ENCODE measurements at places on chromosomes 4 and X.

DNA sequence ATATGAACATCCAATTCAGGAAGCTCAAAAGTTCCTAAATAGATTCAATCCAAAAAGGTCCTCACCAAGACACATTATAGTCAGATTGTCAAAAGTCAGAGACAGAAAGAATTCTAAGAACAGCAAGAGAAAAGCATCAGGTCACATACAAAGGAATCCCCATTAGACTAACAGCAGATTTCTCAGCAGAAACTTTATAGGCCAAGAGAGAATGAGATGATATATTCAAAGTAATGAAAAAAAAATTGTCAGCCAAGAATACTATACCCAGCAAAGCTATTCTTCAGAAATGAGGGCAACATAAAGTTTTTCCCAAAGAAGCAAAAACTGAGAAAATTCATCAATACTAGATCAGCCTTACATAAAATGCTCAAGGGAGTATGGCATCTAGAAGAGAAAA is 106.6 kb upstream of the SH3RF1 start:
- DNase-seq = no peak

- DNase-seq = no peak
Measured at GRCh38 chrX:125577479-125577878, 257.8 kb downstream of the TEX13C start.

- peak; percentile 38 for DNase-seq
Measured at GRCh38 chr4:60992037-60992436, 208.1 kb upstream of the ADGRL3 start.

- DNase-seq = no peak
Measured at GRCh38 chrX:129998021-129998420, 15.6 kb downstream of the BCORL1 start.

DNA sequence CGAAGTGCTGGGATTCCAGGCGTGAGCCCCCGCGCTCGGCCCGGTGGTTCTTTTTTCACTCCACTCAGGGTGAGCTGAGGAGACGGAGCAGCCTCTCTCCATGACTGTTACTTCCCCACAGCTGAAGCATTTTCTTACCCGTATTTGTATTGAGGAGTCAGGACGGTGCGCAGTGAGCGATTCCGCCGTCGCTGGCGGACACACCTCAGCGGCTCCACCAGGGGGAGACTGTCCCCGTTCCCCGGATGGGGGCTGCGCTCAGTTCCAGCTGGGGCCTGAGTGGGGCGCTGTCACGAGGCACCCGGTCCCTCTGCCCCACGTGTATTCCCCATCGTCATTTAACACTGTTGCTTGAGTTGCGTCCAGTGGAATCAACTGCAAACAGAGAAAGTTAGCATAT is 844.0 kb upstream of the FRG1 start:
- DNase-seq = no peak

- no peak for DNase-seq
Measured at GRCh38 chr4:38094419-38094818, 134.2 kb downstream of the PTTG2 start.

GRCh38 chr4:44147571-44148075 is 301.0 kb downstream of the KCTD8 start:
- no peak for DNase-seq

DNA sequence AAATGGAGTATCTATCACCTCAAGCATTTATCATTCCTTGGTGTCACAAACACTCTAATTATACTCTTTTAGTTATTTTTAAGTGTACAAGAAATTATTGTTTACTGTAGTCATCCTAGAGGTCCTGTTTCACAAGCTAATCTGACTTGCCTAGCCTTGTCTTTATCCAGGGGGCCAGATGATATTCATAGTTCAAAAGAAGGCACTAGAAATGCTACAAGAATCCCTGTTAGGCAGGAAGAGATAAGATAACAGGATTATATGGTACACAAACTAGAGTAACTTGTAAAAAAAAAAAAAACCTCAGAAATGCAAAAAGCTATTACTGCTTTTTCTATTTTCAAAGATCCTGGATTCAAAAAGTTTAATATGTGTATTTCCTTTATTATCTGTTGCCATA is 95.8 kb downstream of the MBNL3 start:
- DNase-seq = no peak

DNA sequence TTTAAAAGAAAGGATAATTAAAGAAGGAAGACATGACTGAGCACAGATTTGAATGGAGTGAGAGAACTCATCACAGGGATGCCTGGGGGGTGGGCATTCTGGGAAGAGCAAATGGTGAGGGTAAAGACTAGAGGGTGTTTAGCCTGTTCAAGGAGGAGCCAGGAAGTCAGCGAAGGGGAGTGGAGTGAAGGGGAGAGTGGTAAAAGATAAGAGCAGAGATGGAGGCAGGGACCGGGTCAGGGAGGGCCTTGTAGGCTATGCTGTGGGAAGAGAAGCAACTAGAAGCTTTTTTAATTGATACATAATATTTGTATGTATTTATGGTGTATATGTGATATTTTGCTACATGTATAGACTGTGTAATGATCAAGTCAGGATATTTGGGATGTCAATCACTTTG is 2.2 kb upstream of the VGLL1 start:
- DNase-seq = no peak

DNA sequence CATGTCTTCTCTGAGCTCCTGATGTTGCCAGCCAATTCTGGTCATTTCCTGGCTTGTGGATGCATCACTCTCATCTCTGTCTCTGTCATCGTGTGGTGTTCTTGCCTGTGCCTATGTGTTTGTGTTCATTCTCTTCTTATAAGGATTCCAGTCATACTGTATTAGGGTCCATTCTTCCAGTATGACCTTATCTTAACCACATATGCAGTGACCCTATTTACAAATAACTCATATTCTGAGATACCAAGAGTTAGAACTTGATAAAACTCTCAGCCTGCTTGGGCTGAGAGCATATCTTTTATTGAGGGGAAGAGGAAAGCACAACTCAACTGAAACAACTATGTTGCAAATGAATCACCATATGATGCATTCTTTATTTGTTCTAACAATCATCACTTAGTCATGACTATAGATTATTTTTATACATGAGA is 189.0 kb upstream of the ANXA10 start:
- peak; percentile 53 for DNase-seq

DNA sequence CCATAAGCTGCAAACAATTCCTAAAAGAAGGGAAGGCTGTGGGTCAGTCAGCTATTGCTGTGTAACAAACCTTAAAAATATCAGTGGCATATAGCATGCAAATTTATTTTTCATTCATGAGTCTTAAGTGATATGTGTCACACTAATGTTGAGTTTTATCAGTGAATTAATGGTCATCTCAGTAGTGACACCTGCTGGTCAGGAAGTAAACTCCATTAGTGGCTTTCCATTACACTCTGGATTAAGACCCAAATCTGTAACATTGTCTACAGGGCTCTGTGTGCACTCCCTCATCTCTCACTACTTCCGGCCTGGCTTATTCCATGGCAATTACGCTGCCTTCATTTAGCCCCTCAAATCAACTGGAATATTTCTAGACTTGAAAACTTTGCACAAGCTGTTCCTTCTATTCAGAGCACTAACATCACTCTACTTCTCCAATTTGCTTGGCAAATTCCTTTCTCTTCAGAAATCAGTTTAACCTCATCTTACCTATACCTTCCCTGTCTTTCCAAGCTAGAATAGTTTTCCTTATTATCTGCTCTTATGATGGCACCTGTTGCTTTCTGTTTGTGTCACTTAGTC is 217.3 kb upstream of the TAPT1 start:
- no peak for DNase-seq

- no peak for DNase-seq
Measured at GRCh38 chr4:32417113-32417704, 1697.0 kb downstream of the PCDH7 start.

- DNase-seq = no peak
Measured at GRCh38 chr4:150268444-150268843, 190.2 kb downstream of the DCLK2 start.

- no peak for DNase-seq
Measured at GRCh38 chrX:102995316-102995715, 58.2 kb downstream of the RAB40AL start.

DNA sequence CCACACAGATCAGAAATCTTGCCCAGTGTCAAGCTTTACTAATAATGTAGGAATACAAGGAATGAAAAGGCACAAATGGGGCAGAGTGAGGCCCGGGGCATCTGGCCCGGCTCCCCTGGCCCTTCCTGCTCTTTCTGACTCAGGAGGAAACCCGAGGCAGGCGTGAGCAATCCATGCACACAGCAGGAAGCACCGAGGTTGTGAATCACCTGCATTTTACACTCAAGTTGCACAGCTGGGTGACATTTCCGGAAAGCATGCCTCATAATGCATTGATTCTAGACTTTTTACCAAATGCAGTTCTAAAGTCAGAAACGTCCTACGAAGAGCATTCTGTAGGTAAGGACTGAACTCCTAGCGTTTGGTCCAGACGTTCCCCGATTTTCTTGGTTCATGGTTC is 38.9 kb downstream of the PRIMPOL start:
- DNase-seq = peak; percentile 65

GRCh38 chr4:63020661-63021060 is 1388.6 kb downstream of the TECRL start:
- no peak for DNase-seq

DNA sequence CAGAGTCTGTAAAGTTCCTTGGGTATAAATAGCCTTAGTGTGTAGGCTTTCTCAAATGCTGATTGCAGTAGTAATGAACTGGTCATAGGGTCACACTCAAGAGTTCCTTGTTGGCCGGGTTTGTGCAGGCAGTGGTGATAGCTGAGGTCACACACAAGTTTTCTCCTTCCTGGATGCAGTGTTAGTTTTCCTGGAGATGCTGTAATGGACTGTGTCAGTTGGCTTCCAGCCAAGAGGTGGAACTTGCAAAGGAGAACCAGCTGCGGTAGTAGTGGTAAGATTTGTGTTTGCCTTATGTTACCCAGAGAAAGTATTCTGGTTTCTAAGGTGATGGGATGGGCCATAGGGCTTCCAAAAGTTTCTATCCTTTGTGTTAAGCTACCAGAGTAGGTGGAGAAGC is 409.8 kb upstream of the FRG1 start:
- DNase-seq = no peak

DNA sequence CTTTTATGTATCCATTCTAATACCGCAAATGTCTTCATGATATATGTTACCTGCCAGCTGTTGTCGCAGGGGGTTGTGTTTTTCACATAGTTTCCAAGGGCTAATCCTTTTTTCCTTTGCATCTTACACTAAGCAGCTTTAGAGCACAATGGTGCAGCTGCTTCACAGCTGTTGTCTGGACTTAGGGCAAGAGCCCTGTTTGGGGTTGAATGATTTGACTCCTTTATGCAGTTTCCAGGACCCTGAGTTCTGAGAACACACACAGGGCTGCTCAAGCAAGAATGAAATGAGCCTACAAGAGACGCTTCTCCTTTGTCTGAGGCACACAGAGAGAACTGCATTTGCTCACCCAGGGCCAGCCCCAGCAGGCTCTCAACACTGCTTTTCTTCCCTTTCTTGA is 20.2 kb downstream of the CCNG2 start:
- DNase-seq = peak; percentile 78

DNA sequence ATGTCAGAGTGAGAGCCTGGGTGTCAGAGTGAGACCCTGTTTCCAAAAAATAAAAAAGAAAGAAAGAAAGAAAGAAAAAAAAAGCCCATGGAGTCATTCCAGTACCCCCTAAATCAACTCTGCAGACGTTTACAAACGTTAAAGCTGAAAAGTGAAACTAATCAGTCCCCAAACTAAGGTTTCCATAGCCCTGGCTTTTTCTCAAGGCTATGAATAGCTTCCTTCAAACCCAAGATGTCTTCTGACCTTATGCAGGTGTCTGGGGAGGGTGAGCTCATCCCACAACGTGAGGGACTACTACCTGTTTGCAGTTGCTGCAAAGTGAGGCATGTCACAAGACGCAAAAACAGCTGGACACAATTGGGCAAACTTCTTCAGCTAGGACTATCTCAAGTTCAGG is 144.0 kb downstream of the SH3KBP1 start:
- DNase-seq = no peak

GRCh38 chrX:66019310-66019652 is 20.6 kb downstream of the VSIG4 start:
- no peak for DNase-seq

GRCh38 chr4:100935090-100935489 is 412.2 kb downstream of the PPP3CA start:
- DNase-seq = no peak

GRCh38 chr4:8374851-8375649 is 65.5 kb downstream of the ACOX3 start:
- DNase-seq = no peak

GRCh38 chrX:123906557-123907316 is 46.9 kb downstream of the XIAP start:
- no peak for DNase-seq

GRCh38 chrX:13334491-13334890 is 14.6 kb upstream of the ATXN3L start:
- DNase-seq = no peak

DNA sequence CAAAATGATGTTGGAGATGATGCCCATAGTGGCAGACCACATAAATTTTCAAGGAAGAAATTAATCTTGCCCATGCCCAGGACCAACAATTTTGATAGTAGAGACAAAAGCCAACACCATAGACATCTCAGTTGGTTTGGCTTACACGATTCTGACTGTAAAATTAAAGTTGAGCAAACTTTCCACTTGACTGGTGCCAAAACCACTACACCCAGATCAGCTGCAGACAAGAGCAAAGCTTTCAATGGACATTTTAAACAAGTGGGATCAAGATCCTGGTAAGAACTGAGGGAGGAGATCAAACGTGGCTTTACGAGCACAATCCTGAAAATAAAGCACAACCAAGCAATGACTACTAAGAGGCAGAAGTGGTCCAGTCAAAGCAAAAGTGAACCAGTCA is 90.7 kb downstream of the PAPSS1 start:
- no peak for DNase-seq

DNA sequence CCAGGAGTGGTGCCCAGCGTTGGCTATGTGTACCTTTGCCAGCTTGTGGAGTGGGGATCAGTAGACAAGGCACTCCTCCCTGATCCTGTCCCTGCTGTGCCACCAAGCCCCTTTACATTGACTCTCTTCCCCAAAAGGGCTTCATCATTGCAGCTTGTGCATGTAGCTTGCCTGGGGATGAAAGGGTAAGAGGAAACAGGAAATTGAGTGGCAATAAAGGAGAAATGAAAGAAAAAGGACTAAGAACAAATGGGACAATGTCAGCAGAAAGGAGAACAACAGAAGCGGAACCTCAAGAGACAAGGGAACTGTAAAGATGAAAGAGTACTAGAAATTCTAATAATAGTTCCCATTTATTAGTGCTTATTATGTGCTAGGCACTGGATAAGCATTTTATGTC is 8.7 kb upstream of the IL13RA1 start:
- no peak for DNase-seq

- no peak for DNase-seq
Measured at GRCh38 chr4:86356425-86357210, 3.2 kb downstream of the MAPK10 start.

GRCh38 chr4:86586160-86586572 is 7.9 kb upstream of the PTPN13 start:
- DNase-seq = no peak

DNA sequence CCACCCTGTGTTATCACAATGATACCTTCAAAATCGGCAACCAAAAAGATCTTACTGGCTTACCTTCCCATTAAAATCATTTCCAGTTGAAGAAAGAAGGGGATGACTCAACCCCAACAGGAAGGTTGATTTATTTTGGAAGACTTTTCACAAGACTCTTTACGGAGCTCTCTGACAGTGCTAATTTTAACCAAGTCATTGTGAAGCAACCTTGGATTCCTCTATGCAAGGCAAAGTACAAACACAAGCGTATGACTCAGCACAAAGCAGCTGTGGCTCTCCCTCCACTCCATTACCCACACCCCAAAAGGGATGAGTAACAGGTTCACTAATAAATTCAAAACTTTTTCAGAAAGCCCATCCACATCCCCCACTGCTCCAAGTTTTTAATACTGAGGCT is 213.8 kb upstream of the FGF13 start:
- peak; percentile 70 for DNase-seq

- peak; percentile 91 for DNase-seq
Measured at GRCh38 chr4:147831551-147832171, 99.8 kb downstream of the ARHGAP10 start.
